ENCODE measurements at places on chromosomes 3 and 15. TPM values are rescaled to one million over a fixed set of nuclear protein-coding genes. Genes with fewer than 3 reads are reported as not detected.

GRCh38 chr3:125119752-125120378 lies 64.1 kb upstream of the HEG1 start:
- peaks cover 5% of the 10 kb centered on the region for H3K4me1 ChIP-seq
- peak overlapping the region; percentile 42 for H3K4me3 ChIP-seq
- H3K27ac ChIP-seq = peak overlapping the region; percentile 45
- DNase-seq = no peak

- H3K4me3 ChIP-seq = no peak overlapping the region
- no peaks in the 10 kb centered on the region for H3K4me1 ChIP-seq
- H3K36me3 ChIP-seq = no peaks in the 10 kb centered on the region
- H3K27me3 ChIP-seq = no peaks in the 10 kb centered on the region
These were observed 101.8 kb downstream of the SNRK start for GRCh38 chr3:43388175-43388574.

GRCh38 chr3:85864896-85865295 lies 906.1 kb downstream of the CADM2 start:
- no peak overlapping the region for H3K4me3 ChIP-seq
- H3K27me3 ChIP-seq = no peaks in the 10 kb centered on the region
- H3K27ac ChIP-seq = no peak overlapping the region
- H3K36me3 ChIP-seq = no peaks in the 10 kb centered on the region
- no peak for DNase-seq

Gene DNAH12
- 0.32 TPM for total RNA-seq

DNA sequence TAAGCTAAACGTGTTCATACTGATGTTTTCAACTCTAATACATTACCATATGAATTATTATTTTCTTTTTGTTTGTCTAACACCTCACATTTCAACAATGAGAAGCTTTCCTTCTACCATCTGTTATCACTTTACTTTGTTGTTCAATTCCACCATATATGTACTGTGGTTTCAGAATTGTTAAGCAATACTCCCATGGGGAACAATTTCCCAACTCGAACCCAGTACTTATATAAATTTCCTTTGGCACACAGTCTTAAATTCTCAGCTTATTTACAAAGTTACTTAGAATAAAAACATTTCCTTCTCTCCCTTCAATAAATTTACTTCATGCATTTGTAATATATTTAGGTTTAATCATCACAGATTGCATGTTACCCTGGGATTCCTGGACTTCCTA lies 1764.4 kb downstream of the OTOL1 start:
- no peak for DNase-seq
- no peaks in the 10 kb centered on the region for H3K4me1 ChIP-seq
- H3K27ac ChIP-seq = no peak overlapping the region

Measured in breast epithelium (tissue), 4 donors.